Neural progenitor cell (in vitro differentiated cells): ENCODE measurements at places on chromosomes 6 and 20. TPM values are rescaled to one million over a fixed set of nuclear protein-coding genes. Genes with fewer than 3 reads are reported as not detected.

- DNase-seq: peak; percentile 87
Observed at GRCh38 chr6:40545954-40546353, 41.2 kb downstream of the LRFN2 start.

GRCh38 chr20:44616604-44616964 lies 34.2 kb downstream of the PKIG start:
- peak; percentile 53 for DNase-seq

- DNase-seq: peak; percentile 19
Observed at GRCh38 chr20:10352934-10353824, 80.8 kb downstream of the MKKS start.

GRCh38 chr6:53647462-53648094 lies 18.0 kb downstream of the KLHL31 start:
- DNase-seq: no peak

DNA sequence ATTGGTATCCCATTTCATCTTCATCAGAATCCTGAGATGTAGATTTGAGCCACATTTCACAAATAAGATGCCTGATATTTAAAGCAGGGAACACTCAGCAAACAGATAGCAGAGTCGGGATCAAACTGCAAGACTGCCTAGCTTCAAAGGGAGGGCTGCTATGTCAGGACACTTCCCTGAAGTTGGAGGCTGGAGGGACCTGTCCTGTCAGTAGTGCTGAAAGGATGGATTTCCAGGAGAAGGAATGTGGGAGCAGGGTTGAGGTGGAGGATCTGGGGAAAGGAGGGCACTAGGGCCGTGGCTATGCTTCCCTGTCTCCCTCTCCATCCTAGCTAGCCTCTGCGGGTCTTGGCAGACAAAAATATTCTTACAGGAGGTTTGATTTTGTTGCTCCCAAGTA lies 32.2 kb downstream of the COX4I2 start:
- peak; percentile 36 for DNase-seq

- DNase-seq: peak; percentile 52
Observed at GRCh38 chr6:16102208-16102607, 26.7 kb upstream of the MYLIP start.

- no peak for DNase-seq
Observed at GRCh38 chr20:33914919-33915318, 78.8 kb upstream of the RALY start.

DNA sequence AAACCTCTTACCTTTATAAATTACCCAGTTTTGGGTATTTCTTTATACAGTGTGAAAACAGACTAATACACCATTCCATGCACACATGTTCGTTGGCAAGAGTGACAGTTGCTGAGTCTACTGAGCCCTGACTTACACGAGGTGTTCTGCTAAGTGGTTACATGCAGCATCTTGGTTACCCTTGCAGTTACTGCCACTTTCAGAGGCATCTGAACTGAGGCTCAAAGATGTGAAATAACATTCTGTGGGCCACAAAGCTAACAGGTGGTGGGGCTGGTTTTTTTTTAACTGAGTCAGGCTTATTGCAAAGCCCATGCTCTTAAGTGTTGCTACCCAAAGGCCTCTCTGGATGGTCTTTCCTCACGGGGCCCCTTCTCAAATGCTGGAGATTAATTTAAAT lies 54.4 kb upstream of the GTSF1L start:
- DNase-seq: no peak

DNA sequence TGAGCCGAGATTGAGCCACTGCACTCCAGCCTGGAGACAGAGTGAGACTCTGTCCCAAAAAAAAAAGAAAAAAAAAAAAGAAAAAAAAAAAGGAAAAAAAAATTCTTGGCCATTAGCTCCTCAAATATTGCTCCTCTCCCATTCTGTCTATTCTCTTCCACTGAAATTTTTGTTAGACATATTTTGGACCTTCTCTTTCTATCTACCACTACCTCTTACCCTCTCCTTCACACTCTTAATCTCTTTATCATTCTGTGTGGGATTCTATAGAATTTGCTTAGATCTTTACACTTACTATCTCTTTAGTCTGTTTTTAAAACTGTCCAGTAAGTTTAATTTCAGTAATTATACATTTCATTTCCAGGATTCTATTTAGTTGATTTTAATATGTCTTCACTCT lies 85.0 kb downstream of the IRAK1BP1 start:
- DNase-seq: no peak

Gene CYP21A2
- 0.09 TPM in 1 of 2 replicates, not detected in the other for total RNA-seq

Gene B3GAT2
- 0.71 and 0.77 TPM in 2 replicates for total RNA-seq

Gene FOXF2
- total RNA-seq: not detected in 2 replicates
